Daoy (cell line): ENCODE measurements at places on chromosomes 3 and 15. TPM values are rescaled to one million over a fixed set of nuclear protein-coding genes. Genes with fewer than 3 reads are reported as not detected.
A peak's percentile ranks its signal among the peaks of the same experiment; 100 is the strongest.

The NME9 gene
- total RNA-seq = not detected in 2 replicates

DNA sequence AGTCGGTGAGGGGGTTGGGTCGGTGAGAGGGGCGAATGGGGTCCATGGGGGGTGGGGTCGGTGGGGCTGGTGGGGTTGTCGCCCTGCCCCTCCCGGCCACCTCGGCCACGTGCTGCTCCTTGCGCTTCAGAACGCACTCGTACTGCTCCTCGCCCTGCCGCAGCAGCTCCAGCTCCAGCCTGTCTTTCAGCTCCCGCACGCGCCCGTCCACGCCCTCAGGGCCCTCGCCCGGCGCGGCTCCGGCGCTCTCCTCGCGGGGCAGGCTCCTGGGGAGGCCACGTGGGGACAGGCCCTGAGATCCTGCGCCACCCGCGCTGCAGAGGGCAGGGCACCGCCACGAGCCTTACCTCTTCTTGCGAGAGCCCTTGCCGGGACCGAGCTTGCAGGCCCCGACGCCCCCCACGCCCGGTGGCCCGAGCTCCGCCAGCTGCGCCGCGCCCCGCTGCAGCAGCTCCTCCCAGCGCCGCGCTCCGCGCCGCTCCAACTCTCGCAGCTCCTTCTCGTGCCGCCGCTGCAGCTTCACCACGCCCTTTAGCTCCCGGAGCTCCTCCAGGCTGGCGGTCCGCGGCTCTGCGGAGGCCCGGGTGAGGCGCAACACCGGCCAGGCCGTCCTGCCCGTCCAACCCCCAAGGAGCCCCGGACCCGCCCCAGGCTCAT is 8.2 kb upstream of the ANKRD63 start:
- DNase-seq = peak; percentile 66

- DNase-seq = no peak
These were observed 174.7 kb downstream of the MBNL1 start for GRCh38 chr3:152443212-152444023.

The GOLGA6L4 gene
- under 0.01 and 0.09 TPM in 2 replicates for total RNA-seq

GRCh38 chr3:4460334-4460733 is 6.7 kb downstream of the SUMF1 start:
- DNase-seq = no peak

The FAM227B gene
- 1.5 and 4.6 TPM in 2 replicates for total RNA-seq

The ACVR2B gene
- total RNA-seq = 2.9 and 3.7 TPM in 2 replicates

The GATM gene
- 10.6 and 28.1 TPM in 2 replicates for total RNA-seq

GRCh38 chr3:71997066-71997653 is 212.2 kb upstream of the PROK2 start:
- DNase-seq = no peak

DNA sequence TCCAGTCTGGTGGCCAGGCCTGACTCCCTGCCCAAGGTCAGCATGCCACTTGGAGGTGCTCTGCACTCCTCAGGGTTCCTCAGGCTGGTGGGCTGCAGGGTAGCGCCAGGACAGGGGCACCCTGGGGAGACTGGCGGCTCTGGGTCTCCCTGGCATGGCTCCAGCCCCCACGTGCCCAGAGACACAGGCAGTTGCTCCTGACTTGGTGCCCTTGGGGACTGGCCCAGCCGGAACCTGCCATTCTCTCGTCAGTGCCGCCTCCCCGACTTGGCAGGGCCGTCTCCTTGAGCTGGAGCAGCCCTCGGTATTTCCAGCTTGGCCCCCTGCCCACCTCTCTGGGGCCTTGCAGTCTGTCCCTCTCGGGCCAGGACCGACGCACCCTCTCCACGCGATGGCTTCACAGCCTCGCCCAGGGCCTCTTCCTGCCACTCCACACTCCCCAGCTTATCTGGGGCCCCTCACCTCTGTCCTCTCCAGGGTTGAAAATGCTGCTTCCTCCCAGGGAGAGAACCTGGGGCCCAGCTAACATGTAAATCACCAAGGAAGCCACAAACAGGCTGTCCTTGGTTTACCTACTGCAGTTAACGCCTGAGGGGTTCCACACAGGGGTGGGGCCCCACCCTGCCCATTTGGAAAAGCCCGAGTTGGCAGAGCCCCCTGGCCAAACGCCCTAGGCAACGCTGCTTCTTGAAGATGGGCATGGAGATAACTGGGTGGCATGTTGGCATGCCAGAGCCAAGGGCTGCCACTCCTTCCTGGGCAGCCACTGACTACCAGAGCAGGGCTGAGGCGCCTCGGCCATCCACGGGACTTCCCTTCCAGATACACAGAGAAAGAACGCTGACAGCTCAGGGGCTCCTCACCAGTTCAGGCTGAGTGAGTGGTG is 61.4 kb downstream of the SMAD6 start:
- DNase-seq = no peak

DNA sequence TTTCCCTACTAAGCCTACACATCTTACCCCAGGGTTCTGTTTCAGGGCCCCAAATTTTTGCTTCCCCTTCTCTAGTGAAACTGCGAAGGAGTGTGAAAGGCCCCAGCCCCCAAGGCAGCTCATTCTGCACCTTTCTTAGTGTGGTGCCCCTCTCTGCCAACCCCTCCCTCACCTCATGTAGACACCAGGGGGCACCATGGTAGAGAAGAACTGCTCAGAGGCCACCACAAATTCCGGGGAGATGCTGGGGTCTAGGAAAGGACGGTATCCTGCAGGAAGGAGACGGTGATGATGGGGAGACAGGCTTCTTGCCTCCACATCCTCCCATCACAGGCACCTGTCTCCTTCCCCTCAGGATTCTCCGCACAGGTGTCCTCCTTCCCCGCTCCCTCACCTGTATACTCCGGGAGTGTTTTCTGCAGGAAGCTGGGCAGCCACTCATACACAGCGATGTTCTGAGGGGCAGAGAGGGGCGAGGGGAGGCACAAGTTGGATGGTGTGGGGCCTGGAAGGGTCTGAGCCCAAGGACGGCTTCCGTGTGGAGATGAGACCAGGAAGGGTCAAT is 3.6 kb downstream of the DUOX2 start:
- no peak for DNase-seq

The ROBO2 gene
- not detected in 2 replicates for total RNA-seq

The LSAMP gene
- 7.1 and 17.6 TPM in 2 replicates for total RNA-seq

GRCh38 chr3:112425858-112426750 is 73.2 kb downstream of the BTLA start:
- DNase-seq = no peak

- DNase-seq = peak; percentile 75
These were observed 61.3 kb downstream of the VGLL4 start for GRCh38 chr3:11582191-11582968.

DNA sequence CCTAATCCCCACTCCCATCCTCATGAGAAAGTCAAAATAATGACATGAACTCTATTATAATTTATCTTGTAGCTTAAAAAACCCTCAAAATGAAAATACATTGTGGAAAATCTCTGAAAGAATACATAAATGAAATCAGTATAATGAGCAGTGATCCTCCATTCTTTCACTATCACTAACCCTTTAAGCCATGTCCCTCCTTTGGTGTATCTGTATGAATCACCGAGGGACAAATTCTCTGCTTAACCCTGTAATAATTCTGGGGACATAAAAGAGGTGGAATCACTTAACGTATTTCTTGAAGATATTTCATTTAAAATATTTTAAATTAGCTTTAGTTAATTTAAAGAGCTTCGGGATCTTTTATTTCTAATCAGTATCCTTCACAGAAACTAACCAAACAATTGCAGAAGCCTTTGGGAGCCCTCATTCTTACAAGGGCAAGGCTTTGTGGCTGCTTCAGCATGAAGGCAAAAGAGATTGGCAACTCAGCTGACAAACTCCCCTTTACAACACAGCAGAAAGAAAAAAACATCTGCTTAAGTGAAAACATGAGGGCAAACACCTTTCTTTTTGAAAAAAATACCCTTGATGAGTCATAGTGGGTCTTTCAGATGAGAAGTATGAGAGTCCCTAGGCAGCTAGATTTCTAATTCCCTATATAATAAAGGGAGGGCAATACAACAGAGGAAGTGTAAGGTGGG is 44.0 kb upstream of the ALCAM start:
- no peak for DNase-seq

GRCh38 chr15:40843885-40844695 is at the start of gene SPINT1:
TSS of gene SPINT1 (plus strand) at chr15:40844048. CDS start at chr15:40844555, 507 bp downstream.
- no peak for DNase-seq

DNA sequence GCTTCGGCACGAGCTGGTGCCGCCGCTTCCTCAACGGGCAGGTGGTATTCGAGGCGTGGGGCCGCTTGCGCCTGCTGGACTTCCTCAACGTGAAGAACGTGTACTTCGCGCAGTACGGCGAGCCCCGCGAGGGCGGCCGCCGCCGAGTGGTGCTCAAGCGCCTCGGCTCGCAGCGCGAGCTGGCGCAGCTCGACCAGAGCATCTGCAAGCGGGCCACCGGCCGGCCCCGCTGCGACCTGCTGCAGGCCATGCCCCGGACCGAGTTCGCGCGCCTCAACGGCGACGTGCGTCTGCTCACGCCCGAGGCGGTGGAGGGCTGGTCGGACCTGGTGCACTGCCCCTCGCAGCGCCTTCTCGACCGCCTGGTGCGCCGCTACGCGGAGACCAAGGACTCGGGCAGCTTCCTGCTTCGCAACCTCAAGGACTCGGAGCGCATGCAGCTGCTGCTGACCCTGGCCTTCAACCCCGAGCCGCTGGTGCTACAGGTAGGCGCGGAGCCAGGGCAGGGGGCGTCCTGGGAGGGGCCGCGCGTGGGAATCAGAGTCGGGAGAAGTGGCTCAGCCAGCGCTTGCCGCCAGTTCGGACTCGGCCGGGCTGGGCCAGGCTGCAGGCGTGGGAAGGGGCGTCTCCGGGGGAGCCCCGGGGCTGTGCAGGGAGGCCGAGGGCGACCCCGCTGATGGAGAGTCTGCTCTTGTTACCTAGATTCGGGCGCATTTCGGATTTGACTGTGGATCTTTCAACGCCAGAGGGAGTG is 1.1 kb downstream of the DIPK2A start:
- DNase-seq = peak; percentile 77

DNA sequence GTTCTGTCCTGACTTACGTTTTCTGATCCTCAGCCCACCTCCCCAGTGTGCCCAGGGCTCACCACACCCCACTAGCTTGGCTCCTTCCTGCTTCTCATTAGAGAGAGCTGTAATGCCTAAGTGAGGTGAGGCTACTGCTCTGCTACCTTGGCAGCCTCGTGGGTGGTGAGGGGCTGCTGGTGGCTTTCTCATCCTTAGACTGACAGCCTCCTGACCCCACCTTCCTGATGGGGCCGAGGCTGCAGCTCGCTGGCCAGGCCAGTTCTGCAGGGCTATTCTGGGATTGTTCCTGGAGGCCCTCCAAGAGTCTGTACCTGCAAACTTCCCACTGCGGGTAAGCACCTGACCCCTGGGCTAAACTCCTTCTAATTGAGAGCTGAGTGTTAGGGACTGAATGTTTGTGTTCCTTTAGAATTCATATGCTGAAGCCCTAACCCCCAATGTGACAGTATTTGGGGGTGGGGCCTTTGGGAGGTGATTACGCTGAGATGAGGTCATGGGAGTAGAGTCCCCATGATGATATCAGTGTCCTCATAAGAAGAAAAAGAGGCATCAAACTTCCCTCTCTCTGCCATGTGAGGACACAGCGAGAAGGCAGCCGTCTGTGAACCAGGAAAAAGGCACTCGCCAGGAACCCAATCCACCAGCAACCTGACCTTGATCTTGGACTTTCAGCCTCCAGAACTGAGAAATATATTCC is 38.1 kb upstream of the IQSEC1 start:
- DNase-seq = no peak

DNA sequence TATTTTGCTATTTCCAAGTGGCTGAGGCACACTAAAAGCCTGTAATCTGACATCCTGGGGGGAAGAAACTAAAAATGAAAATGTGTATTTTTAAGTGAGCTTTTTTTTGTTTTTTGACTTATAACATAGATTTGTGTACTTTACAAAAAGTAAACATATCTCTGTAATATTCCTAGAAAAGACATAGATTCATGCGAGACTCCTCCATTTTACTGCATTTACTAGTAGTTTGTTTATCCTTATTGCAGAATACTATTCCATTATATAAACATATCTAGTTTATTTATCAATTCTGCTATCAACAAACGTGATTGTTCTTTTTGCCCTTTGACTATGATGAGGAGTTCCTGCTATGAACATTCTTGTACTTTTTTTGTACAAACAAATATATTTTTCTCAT is 67.8 kb upstream of the PLSCR5 start:
- no peak for DNase-seq

DNA sequence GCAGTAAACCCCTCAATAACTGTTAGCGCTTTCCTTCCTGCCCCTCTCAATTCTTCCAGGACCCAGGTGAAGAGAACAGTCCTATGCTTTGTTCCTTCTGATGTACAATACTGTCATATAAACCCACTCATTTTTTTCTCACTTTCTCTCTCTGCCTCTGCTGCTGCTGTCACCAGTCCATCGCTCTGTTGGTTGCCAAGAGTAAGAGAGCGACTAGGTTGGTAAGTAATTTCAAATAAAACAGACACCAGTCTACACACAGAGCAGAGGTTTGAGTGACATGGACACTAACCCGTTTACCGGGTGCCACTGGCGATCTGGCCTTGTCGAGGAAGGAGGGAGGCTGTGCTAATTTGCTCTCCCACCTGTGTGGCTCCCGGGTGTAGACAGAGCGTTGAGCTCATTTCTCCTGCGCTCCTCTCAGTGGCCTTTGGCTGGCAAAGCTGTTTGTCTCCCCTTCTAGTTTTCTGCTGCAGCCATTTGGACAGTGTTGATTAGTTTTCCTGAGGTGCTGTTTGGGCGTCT is 215.4 kb downstream of the THSD4 start:
- no peak for DNase-seq

The LMAN1L gene
- not detected in 2 replicates for total RNA-seq

The SCAANT1 gene
- total RNA-seq = not detected in 2 replicates

GRCh38 chr15:25543196-25543595 is 104.4 kb upstream of the UBE3A start:
- peak; percentile 48 for DNase-seq

DNA sequence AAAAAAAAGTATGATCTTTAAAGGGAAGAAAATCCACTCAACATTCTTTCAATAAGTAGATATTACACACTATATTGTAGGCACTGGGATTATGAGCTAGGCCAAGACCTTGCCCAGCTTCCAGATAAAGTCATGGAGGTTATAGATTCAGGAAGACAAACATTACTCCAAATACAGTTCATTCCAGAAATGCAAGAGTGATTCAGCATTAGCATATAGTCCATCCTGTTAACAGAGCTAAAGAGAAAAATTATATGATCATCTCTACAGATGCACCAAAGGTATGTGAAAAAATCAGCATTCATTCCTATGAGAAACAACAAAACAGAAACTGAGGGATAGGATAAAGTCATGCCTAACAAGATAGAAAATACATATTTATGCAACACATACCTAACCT is 42.1 kb upstream of the NSMCE3 start:
- no peak for DNase-seq

- no peak for DNase-seq
These were observed 17.7 kb downstream of the FNDC3B start for GRCh38 chr3:172057059-172057458.

The GOLGA6D gene
- total RNA-seq = not detected in 2 replicates

GRCh38 chr15:100780208-100780800 is 99.3 kb upstream of the ALDH1A3 start:
- DNase-seq = peak; percentile 0

GRCh38 chr15:69389426-69389825 is 24.7 kb upstream of the KIF23 start:
- DNase-seq = no peak
